ENCODE measurements at places on chromosomes 11 and 22.

DNA sequence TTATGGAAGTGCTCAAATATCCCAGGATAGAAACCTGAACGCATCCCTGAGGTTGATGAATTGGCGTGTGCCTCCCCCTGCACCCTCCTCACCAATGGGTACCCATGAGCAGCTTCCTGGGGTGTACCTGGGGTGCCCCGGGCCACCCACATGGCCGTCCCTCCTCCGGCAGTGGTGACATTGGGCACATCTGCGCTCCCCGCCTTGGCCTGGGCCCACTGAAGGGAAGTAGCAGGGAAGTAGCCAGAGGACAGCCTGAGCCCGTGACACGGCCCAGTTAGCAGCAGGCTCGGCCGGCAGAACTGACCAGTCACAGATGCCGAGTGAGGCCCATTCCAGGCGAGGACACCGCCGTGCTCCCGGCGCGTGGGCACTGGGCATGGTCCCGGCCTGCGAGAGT lies 16.7 kb downstream of the MRPL23 start:
- peak; percentile 17 for DNase-seq

- DNase-seq, result no peak
Measured at GRCh38 chr22:17358415-17358814, 10.8 kb upstream of the CECR2 start.

DNA sequence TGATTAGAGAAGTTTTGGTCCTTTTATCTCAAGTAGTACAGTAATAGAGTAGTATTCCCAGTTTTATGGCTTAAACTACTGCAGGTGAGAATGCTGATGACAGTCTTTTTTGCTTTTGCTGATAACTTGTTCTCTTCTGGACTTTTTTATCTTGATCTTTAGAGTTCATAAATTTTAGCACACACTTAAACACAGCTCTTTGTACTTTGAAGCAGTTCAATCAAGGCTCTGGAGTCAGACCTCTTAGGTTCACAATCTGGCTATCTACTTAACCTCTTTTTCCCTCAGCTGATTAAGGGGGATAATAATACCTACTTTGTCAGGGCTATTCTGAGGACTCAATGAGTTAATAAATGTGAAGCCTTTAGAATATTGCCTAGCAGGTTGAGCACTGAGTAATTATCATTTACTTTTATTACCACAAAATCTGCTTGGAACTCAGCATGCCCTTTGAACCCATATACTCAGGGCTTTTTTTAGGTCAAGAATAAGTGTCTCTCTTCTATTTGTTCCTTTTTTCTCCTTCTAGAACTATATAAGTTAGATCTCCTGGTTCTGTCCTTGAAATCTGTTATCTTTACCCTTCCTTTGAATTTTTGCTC lies 51.9 kb downstream of the CSTF3 start:
- DNase-seq, result no peak

GRCh38 chr11:111785076-111785475 lies 18.9 kb upstream of the PPP2R1B start:
- no peak for DNase-seq

- no peak for DNase-seq
Measured at GRCh38 chr11:12673601-12673923, 659 bp upstream of the TEAD1 start.

DNA sequence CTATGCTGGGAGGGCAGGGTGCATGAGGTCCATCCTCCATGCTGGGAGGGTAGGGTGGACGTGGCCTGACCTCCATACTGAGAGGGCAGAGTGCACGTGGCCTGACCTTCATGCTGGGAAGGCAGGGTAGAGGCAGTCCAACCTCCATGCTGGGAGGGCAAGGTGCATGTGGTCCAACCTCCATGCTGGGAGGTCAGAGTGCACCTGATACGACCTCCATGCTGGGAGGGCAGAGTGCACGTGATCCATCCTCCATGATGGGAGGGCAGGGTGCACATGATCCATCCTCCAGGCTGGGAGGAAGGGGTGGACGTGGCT lies 622.2 kb downstream of the BRD1 start:
- peak; percentile 41 for DNase-seq

DNA sequence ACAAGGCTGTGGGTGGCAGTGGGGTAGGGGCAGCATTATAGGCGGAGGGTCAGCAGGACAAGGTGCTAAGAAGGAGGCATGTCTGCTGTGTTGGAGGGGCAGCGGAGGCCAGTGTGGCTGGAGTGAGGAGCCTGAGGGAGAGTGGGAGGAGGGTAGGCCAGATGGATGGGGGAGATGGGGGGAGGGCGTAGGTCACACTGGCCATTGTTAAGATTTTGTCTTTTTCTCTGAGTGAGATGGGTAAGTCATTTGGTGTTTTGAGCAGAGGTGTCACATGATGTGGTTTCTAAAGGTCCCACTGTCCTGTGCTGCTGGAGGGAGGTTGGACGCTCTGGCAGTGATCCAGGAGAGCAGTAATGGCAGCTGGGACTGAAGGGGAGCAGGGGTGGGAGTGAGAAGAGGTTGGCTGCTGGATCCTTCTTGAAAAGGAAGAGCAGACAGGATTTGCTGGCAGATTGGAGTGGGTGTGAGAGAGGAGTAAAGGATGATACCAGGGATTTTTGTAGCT lies 9.8 kb downstream of the PPP6R3 start:
- DNase-seq, result no peak

DNA sequence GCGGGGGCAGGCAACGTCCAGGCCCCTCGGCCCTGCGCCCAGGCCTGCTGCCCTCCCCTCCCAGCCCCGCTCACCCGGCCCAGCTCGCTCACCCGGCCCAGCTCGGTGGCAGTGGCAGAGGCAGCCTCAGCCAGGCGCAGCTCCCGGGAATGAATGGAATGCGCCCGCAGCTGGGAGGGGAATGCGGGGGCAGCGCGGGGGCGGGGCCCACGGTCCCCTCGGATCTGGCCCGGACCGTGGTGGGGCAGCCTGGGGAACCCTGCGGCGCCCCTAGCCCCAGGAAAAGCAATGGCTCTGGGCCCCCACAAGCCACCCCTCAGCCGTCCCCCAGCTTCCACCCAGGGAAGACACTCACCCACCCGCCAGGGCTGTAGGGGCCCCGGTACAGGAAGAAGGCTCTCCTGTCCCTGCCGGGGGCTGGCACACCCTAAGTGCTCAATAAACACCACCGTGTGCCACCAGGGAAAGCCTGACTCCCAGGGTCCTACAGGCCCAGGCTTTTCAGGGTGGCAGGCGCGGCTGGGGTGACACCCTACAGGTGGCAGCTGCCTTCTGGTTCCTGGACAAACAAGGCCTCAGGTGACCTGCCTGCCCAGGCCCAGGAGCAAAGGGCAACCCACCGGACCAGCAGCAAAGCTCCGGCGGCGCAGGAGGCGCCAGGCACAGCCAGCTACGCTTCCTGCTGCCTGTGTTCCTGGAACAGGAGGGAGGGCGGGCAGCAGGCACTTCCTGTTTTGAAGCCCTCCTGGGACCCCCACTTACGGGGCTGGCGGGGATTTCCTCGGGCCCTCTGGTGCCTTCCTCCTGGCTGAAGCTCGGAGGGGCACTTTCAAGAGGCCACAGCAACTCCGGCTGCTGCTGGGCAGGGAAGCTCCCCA lies 13.8 kb downstream of the PLXNB2 start:
- DNase-seq, result no peak

- DNase-seq, result peak; percentile 38
Measured at GRCh38 chr11:67320691-67321090, 17.4 kb downstream of the SSH3 start.

DNA sequence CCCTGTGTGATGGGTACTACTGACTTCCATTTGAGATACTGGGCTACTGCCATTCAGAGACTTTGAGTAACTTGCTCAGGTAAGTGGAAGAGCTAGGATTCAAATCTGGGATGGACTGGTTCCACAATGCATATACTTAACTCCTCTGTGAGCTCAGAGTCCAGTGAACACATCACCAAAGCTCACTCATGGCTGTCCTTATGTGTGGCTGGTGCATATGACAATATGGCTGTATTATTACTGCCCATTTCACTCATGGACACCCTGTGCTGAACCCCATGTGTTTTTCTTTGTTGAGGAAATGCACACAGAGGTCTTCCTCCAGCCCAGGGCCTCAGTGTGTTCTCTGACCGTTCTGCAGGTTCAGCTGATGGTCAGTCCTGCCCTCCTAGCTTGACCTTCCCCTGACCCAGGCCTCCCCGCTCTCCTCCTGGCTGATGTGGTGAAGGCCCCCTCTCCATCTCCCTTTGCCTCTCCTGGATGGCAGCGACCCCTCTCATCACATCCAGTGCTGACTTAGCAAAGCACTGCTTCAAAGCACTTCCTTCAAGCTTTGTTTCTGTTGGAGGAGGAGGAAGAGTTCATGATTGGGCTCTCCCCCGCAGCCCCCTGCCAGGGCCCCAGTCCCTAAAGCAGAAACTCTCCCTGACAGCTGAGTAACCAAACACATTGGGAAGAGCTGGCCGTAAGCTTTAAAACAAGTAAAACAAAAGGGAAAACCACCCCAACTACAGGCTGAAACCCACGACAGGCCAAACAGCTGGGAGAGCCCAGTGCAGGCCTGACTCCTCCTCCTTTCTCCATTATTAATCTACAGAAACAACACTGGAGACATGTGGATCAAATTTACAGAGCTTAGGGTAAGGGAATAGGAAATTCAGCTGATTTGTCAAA lies 101.2 kb downstream of the NAT10 start:
- DNase-seq, result no peak

DNA sequence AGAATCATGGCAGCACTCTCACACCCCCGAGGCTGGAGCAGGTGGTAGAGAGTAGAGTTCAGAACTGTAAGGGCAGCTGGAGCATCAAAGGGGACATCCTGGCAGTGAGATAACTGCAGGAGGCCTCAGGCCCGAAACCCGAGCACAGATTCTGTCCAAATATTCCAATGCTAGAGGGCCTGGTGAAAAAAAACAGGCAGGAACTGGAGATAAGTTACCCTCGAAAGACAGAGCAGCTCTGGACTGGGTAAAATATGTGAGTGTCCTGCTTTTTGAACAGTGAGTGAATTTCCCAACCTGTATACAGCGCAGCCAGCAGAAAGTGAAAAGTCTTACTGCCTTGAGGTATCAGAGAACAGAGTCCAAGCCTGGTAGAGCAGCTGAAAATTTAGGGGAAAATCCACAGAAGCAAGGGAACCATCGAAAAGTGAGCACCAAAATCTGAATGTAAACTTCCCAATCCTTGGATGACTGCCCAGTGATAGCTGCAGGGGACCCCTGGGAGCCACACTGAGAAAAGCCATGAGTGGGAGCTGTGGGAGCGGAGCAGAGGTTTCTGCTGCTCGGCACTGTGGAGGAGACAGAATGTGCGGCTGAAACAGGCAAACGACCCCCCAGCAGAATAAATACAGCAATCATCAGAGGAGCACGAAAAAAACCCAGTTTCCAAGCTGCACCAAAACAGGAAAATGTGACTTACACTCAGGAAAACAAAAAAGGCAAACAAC lies 50.6 kb downstream of the WNT11 start:
- no peak for DNase-seq

DNA sequence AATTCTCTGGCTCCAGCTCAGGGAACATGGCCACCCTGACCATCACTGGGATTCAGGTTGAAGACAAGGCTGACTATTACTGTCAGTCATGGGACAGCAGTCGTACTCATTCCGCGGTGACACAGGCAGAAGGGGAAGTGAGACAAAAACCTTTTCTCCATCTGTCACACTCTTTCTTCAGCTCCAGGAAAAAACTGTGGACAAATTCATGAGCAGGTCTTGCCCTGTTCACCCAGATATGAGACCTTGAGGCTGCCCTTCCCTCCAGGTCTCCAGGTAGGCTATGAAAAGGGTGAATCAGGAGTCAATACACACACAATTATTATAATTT lies 39.4 kb upstream of the GGTLC2 start:
- no peak for DNase-seq

GRCh38 chr11:123892031-123892430 lies 6.6 kb upstream of the TMEM225 start:
- no peak for DNase-seq

- peak; percentile 54 for DNase-seq
Measured at GRCh38 chr11:69335781-69336405, 41.9 kb downstream of the MYEOV start.

DNA sequence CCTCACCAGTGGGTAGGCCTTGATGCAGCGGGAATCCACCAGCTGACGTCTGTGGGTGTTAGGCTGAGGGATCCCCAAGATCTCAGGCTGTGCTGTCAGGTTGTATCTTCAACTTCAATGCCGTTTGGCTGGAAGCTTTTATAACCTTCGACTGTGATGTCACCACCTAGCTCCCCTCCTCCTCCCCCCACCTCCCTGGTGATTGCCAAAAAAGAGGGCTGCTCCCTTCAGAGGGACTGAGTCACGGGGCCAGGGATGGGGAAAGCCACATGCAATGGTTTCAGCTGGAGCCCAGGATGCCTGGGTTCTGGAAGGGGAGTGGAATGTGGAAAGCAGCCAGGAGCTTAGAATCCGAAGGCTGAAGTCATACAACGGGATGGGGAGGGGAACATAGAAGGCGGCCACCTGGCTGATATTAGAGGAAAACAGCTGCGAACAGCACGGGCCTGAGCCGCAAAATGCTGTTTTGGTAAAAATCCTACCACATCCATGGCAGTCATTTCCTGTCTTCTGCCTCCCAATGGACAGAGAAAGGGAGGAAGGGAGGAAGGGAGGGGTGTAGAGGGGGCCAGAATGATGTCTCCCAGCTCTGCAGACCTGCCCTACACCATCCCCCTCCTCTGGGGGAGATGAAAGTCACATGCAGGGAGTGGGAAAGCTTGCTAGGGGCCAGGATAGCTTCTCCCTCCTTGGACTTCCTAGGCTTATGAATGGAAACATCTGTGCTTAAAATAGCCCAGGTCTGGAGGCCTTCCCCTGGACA lies at the start of gene LRRN4CL:
LRRN4CL (minus strand) TSS at position 110 of the 763 bp plus-strand sequence. CDS start 1,022 bp downstream, outside the sequence.
- DNase-seq, result no peak

DNA sequence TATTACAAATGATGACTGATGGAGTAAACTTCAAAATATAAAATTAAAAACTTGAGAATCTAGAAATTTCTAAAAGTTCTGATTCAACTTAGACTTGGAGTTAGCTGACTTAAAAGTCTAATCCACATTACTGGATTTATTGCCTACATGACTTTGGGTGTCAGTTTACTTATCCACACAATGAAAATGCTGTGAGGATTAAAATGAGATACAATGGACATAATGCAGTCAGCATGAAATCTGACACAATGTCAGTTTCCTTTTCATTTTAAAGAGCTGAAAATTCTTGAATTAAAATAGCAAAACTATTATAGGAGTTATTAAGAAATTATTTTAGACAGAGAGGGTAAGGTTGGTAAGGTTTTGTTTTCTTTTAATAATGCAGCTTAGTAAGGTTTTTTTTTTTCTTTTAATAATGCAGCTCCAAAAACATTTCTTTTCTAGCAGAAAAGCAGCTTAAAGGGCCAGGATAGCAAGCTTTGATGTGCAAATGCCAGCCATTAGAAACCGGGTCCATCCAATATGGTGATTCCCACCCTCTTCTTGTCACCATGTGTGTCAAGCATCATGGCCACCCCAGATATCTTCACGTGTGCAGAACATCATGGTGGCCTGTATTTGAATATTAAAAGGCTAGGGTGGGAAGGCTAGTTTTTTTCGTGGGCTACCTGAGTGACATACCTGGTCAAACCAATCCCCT lies 18.9 kb downstream of the APIP start:
- DNase-seq, result no peak

DNA sequence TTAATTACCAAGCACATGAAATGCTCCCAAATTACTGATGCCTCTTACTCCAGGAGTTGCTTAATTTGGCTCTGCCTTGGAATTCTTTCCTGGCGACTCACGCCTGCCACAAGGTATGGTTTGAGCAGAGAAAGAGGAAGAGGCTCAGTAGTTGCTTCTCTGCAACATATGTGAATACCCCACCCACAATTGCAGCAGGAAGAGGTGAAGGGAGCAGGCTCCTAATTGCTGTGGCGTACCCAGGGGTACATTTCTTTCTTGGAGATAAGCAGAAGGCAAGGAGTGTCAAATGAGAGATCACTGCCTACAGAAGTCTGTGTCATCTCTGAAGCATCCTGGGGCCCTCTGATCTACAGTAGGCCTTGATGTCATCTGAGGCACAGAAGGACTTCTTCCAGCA lies 10.6 kb upstream of the NNMT start:
- no peak for DNase-seq
